ENCODE measurements at places on chromosomes 1 and 21.

DNA sequence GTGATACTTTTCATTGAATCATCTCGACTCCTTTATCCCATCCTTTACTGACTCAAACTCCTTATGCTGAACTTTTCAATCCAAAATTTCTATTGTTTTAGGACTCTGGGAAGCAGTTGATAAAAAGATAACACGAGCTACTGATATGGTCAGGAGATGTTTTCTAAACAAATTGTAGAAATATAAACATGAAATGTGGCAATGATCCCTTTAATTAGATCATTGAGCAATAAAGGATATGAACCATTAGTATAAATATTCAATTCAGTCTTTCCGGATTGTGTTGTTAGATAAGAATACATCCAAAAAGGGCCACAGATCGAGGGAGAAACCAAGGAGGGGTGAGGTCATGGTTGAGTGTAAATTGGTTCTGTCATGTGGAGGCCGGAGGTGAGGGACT lies 88.4 kb downstream of the NID1 start:
- no peak for DNase-seq

DNA sequence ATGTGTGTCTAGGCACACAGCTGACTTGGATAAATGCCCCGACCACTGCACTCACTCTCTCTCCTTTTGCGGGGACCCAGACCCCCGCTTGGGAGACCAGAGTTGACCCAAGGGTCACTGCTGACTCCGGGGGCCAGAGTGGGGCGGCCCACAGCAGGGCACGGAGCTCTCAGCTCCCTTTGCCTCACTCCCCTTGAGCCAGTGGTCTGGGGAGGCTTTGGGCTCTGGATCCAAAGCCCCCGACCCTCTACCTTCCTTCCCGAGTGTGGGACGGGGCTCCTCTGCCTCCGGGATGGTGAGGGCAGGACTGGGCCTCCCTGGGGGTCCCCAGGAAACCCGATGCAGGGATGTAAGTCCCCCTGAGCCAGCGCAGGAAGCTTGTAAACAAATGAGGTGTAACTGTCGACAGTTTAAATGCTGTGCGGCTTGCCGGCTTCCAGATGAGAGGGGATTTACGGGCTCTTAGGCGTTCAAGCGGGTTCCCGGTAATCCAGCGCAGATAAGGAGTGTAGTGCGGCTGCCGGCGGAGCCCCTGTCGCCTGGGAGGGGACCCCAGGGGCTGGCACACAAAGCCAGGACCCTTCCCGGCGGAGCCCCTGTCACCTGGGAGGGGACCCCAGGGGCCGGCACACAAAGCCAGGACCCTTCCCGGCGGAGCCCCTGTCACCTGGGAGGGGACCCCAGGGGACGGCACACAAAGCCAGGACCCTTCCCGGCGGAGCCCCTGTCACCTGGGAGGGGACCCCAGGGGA lies 7.4 kb downstream of the ACTRT2 start:
- DNase-seq, result no peak

GRCh38 chr1:160116283-160117147 lies 956 bp downstream of the ATP1A2 start:
- DNase-seq, result no peak

DNA sequence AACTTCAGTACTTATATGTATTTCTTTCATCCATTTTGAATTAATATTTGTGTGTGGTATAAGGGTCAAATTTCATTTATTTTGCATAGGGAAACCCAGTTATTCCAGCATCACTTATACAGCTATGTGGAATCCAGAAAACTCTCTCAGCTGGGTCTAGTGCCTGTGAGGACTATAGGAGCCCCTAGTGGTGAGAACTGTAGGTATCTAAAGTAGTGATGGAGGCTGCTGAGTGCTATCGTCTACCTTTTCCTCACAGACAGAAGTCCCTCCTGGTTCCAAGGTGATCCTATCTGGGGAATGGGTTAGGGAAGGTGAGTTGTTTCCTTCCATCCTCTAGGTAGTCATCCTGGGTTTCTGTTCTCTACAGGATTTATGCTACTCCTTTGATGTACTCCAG lies 352.0 kb upstream of the C1orf87 start:
- DNase-seq, result no peak

DNA sequence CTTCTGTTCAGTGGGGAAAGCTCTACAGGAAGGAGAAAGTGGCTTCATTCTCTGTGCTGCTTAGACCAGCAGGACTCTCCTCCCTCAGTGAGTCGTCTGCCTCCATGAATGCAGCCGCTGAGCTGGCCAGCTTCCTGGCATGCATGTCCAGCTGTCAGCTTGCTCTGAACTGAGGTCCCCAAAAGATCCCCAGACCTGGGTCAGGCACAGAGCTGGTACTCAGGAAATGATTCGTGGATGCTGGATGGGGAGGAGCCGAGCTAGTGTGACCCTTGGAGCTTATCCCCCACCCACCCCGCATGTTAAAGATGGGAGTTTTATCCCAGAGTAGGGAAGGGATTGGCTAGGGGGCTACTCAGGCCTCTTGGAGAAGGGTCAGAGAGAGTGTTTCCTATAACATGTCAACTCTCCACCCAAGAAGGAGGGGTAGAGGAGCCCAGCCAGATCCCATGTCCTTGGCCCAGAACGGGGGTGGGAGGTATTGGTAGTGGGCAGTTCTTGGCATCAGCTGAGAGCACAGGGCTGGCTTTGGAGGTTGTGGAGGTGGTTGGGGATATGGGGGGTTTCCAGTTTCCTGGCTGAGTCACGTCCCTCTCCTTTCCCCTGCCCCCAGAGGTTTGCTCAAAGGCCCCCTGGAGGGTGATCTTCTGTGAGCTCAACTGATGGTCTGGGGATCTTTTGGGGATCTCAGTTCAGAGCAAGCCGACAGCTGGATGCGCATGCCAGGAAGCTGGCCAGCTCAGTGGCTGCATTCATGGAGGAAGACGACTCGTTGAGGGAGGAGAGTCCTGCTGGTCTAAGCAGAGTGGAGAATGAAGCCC lies 110.1 kb downstream of the FOXD2 start:
- no peak for DNase-seq

- DNase-seq, result no peak
Measured at GRCh38 chr1:214603819-214604252, 841 bp downstream of the CENPF start.

GRCh38 chr1:51642739-51643142 lies 25.8 kb downstream of the OSBPL9 start:
- no peak for DNase-seq

DNA sequence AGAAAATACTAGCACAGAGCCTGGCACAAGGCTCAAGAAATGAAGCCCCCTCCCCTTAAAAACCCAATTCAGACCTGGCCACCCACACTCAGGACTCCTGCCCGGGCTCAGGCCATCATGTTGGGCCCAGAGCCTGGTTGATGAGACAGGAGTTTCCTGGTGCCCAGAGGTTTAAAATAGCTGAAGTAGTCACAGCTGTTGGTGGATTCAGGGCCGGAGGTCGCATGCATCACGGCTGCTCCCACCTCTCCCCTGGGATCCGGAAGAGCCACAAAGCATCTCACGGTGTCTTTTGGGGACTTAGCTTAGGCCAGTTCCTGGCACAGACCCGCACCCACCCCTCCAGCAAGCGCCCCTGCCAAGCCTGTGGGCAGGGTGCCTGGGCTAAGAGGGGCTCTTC lies 2.6 kb upstream of the PADI2 start:
- DNase-seq, result no peak

GRCh38 chr21:43866260-43866629 lies 1.2 kb downstream of the AGPAT3 start:
- peak; percentile 24 for DNase-seq

DNA sequence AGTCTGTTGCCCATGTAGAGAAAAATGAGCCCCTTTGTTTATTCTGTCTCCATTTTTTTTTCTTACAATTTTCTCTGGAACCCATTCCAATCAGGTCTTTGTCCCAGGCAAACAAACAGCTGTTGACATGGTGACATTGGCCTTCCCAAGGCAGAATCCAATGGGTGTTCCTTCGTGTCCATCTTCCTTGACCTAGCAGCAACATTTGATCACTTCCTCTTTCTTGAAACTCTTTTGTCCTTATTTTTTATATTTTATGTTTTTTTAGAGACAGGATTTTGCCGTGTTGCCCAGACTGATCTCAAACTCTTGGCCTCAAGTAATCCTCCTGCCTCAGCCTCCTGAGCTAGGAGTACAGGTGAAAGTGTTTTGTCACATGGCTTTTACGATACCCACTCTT lies 65.4 kb upstream of the CACNA1E start:
- DNase-seq, result no peak

DNA sequence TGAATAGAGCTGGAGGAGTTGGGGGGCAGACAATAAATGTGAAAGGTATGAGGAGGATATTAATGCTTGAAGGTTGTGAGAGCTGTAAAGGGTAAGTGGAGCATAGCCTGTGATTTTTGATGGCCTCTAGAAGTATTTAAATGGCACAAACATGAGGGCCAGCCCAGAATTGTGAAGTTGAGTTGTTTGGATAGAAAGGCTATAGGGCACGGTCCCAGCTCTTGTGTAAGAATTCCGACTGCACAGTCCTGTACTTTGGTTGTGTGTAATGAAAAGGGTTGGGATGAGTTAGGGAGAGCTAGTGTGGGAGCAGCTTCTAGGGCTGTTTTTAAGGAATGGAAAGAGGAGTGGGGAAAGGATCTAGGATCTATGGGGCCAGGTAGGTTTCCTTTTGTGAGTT lies 665.5 kb downstream of the USP25 start:
- DNase-seq, result no peak

DNA sequence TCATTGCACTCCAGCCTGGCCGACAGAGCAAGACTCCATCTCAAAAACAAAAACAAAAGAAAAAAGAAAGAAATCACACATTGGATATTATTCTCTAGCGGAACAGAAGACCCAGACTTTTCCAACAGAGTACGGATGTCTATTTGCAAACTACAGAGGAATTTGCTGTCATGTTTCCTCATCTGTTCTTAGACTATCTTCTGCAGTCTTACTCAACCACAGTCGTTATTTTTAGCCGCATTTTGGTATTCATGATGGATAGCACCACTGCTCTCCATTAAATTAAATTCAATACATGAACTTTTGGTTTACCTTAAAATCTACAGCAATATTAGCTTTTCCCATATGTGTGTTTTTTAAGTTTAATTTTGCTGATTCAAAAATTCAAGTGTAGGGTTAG lies 14.2 kb upstream of the HEATR1 start:
- DNase-seq, result no peak

DNA sequence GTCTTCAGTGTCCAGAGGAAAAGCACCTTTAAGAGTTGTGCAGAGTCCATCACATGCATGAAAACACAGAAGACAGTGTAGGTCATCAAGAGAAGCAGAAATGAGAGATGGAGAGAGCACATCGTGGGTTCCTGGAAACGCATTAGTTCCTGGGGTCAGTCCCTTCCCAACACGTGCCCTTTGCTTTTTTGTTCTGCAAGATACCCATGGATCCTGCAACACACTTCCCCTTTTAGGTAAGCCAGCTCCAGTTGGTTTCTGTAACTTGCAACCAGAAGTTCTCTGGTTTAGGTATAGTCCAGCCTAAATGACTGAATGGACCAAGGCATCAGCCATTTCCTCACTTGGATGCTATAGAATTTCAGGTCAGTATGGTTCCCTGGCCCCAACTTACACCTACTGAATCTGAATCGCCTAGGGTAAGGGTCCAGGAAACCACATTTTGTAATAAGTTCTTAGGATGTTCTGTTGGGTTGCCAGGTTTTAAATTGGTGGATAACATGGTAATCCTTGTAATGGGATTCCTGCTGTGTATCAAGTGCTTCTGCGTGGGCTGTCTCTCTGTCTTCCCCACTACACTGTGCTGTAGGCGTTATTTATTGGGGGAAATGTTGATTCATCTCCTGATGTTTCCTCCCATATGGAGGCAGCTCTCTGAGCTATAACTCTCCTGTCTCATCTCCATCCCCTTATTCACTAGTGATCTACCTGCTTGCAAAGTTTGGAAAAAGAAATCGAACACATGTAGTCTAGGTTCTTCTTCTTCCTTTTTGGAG lies 230.6 kb downstream of the TNR start:
- DNase-seq, result no peak

DNA sequence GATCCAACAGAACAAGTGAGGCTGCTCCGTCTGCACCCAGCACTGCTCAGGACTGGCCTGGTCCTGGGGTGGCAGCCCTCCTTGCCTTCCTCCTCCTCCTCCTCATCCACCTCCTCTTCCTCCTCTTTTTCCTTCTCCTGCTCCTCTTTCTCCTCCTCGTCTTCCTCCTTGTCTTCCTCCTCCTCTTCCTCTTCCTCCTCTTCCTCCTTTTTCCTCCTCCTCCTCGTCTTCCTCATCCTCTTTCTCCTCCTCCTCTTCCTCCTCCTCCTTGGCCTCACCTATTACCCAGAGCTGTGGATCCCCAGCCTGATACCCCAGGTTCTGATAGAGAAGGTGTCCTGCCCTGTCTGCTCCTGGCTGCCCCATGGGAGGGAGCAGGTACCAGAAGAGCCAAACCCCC lies 16.6 kb upstream of the MFN2 start:
- no peak for DNase-seq

- no peak for DNase-seq
Measured at GRCh38 chr21:16370186-16370585, 640.4 kb downstream of the USP25 start.

DNA sequence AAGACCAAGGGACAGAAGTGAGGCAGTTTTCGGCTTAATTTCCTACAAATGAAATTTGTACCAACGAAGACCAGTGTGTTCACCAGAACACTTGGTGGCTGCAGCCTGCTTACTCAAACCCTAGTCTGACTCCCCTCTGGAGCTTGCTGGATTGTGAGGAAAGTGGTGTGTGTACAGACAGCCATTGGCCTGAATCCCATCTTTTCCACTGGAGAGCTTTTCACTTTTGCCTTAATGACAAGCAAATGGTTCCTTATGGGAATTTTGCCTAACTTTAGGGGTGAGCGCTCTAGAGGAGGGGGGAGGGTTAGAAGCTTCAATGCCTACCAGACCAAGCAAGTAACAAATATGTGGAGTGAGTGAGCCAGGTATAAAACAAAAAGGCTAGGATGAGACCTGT lies 17.3 kb downstream of the METTL13 start:
- no peak for DNase-seq

DNA sequence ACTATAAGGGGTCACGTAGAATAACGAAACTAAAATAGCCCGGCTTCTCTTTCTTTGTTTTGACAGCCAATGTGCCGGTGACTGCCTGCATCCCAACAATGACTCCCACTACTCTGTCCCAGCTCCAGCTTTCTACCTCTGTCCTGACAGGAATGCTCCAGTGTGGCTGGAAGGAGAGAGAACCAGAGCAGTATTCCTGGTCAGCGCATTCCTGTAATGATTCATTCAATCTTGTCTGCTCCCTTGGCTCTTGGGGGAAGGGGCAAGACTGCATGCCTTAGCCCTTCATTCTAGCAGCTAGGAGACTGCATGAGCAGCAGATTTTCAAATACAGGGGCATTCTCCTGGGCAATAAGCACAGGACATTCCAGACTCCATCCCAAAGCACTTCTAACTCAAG lies 132.1 kb upstream of the PRMT6 start:
- no peak for DNase-seq

DNA sequence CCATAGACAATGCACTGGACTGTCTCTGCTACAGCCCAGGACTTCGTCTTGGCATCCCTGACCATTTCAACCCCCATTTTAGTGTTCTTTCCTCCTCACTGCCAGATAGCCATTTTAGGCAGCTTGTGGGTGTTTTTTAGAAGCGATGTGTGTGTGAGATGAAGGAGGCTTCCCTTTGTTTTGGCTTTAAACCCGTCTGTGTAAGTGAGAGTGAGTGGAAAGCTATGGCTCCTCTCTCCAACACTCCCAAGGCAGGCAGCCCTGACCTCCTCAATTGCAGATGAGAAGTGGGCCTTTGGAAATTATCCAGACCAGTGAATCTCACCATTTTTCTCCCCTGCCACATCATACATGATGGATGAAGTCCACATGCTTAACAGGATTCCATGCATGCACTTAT lies 70.3 kb upstream of the PGBD5 start:
- no peak for DNase-seq

- no peak for DNase-seq
Measured at GRCh38 chr1:3176820-3177219, 107.8 kb downstream of the PRDM16 start.

GRCh38 chr1:96842215-96842614 lies 120.6 kb downstream of the PTBP2 start:
- DNase-seq, result no peak

Data from activated gamma-delta T cell treated with Interleukin-2 at 50 U/mL for 16 hours (primary cell).